ENCODE measurements at places on chromosomes 3 and 15.
A peak's percentile ranks its signal among the peaks of the same experiment; 100 is the strongest.

- no peak for ATAC-seq
Observed at GRCh38 chr15:25347707-25348106, 91.1 kb downstream of the UBE3A start.

DNA sequence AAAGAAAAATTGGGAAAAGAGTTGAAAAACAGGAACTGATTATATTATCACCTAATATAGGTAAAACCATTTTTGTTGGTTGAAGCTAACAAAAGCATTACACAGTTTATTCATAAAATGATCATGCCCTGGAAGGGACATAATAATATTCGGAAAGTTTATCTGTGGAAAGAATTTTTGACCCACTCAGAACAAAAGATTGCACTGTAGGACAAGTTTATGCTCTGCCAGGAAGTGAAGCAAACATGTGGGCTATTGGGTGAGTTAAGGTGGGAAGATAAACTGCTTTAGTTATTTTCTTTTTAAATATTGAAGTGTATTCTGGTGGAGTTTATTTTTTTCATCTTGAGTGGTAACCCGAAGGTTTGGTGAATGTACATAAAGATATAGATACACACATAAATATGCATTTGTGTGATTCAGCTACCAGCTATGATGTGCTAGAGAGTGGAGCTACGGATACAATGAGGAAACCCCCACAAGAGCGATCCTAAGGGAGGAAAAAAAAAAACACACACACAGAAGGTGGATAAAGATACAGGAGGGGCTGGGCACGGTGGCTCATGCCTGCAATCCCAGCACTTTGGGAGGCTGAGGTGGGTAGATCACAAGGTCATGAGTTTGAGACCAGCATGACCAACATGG lies 506.4 kb upstream of the THBS1 start:
- no peak for ATAC-seq

GRCh38 chr3:151837057-151837456 lies 23.1 kb downstream of the AADAC start:
- ATAC-seq, result no peak

- peak; percentile 71 for ATAC-seq
Observed at GRCh38 chr3:194871143-194871863, 185.6 kb downstream of the FAM43A start.

DNA sequence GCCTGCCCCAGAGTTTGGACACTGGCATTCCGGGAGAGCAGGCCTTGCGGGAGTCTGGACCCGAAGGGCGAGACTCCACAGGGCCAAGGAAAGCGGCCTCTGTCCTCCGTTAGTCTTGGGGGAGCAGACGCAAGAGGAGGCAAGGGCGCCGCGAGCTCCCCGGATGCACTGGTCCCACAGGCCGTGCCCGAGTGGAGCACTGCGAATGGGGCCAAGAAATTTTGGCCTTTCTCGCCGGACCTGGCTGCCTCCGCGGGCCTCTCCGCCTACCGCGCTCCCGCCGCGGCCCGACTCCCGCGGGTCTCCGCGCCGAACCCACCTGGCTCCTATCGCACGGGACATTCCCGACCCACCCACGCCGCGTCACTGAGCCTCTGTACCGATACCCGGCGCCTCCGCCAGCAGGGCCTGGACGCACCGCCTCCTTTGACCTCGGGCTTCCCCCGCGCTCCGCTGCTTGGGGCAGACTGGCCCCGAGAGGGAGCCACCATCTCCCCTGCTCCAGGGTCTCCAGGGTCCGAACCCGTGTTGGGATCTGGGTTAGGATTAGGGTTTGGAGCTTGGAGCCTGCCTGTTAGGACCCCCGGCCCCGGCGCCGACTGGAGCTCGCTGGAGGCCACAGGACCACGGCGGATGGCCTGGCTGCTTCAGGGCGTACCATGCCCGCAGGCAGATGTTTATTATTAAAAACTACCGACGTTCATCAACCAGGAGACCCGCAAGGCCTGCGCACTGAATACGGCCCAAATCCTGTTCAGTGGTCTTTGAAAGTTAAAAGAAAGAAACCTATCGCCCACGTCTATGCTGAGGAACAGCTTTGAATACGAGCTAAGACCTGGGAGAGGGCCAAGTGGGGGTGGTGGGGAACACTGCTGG lies 11.7 kb downstream of the SHOX2 start:
- no peak for ATAC-seq

DNA sequence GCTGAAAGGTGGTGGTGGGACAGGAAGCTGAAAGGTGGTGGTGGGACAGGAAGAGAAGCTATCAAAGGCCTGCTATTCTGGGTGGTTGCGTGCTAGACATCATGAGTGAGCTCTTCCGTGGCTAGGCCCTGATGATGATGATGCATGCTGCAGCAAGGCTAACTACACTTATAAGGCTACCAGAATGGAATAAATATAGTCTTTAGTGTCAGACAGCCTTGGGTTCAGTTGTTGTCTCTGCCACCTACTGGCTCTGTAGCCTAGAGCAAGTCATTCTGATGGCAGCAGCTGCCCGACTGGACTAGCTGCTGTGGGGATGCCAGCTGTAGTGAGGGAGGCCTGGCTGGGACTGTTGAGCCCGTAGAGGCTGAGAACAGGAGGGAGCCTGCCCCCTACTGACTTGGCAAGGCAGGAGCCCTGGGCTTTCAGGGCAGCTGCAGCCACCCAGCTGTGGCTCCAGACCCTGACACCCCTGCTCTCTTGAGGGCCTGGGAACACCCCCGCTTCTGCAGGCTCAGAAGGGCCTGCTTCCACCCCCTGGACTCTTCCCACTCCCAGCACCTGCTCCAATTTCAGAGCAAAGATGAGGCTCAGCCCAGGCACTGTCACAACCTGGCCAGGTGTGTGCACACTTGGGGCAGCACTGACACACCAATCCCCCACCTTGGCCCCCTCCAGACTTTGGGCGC lies 21.4 kb upstream of the ZBED2 start:
- ATAC-seq, result no peak

DNA sequence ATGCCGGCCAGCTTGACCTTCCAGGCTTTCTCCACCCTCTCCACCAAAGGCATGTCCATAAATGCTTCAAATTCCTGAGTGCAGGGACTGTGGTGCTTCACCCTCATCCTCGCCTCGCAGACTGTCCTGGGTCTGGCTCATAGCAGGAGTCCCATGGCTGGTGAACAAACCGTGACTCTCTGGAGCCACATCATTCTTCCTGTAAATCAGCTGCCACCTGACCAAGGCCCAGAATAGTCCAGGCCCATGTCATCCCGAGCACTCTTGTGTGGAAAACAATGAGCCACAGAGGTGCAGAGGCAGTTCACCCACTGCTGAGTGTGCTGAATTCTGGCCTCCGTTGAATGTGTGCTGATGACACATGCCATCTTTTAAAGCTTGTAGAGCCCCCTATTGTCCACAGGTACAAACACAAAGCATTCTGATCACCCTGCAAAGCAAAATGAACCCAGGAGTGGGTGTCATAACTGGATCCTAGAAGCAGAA lies 68.6 kb downstream of the ABHD5 start:
- ATAC-seq, result peak; percentile 31

- ATAC-seq, result no peak
Observed at GRCh38 chr15:74978503-74978902, 16.9 kb upstream of the SCAMP5 start.

DNA sequence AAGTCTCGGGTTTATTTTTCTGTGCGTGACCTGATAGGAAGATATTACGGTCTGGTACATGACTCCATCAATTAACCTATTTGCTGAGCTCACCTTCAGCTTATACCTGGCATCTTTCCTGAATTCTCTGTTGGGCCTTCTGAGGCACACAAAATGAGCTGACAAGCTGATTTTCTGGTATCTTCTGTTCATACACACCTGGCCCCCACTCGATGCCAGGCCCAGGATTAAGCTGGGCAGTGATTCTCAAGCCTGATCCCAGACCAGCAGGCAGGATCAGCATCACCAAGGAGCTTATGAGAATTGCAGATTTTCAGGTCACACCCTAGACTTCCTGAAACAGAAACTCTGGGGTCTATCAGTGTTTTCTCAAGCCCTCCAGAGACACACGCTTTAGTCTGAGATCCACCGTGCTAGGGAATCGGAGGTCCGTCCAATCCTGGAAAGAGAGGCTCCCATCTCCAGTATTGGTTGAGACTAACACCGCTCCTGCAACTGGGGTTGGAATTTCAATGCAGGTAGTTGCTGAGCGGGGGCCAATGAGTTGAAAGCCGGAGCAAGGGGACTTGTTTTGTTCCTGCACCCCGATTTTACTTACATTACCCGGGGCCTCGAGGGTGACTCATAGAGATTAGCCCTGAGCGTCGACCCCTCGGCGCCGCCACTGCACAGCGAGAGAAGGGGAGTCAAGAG lies 636 bp upstream of the EIF1B start:
- ATAC-seq, result no peak

GRCh38 chr15:39255760-39256159 lies 325.1 kb upstream of the THBS1 start:
- no peak for ATAC-seq

GRCh38 chr15:98009169-98009568 lies 48.7 kb downstream of the ARRDC4 start:
- ATAC-seq, result no peak

- no peak for ATAC-seq
Observed at GRCh38 chr3:169300436-169300835, 363.1 kb downstream of the MECOM start.

DNA sequence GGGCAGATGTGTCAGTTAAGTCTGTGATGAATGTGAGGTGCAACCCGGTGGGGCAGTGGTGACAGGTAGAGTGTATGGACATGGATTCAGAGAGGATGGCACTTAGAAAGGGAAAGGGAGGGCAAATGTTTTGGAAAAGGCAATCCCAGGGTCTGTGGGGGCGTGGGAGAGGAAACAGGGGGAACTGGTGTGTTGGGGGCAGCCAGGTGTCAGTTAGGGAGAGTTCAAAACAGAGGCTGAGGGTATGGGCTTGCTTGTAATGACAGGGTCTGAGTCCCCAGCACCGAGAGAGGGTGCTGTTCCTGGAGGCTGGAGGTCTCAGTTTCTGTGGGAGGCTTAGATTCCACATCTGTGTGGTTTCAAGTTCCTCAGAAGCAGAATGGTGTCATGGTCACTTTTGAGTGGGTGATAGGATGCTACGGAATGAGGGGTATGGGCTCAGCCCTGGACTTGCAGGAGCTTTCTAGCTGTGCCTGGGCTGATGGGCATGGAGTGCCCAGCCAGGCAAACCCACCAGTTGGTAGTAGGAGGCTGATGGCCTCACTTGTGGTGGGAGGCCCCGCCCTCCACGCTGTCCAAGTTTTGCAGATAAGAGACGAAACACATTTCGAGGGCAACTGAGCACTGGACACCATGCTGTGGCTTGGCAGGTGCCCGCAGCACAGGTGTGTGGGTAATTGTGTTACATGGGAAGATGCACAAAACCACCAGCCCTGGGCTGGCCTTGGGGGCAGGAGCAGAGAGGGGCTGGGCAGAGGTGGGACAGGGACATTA lies 209.4 kb downstream of the RPLP1 start:
- no peak for ATAC-seq

- no peak for ATAC-seq
Observed at GRCh38 chr3:143594206-143594605, 254.1 kb downstream of the SLC9A9 start.
